Stimulated activated CD8-positive, alpha-beta memory T cell treated with anti-CD3 and anti-CD28 coated beads, Interleukin-7, amount 100 ng/mL, for 1 hour (primary cell): ENCODE measurements at places on chromosomes 12 and 14.

GRCh38 chr14:81062816-81063215, 107.4 kb downstream of the TSHR start:
- no peak for DNase-seq

- DNase-seq = no peak
These were observed 23.9 kb upstream of the CCDC63 start for GRCh38 chr12:110822821-110823415.

DNA sequence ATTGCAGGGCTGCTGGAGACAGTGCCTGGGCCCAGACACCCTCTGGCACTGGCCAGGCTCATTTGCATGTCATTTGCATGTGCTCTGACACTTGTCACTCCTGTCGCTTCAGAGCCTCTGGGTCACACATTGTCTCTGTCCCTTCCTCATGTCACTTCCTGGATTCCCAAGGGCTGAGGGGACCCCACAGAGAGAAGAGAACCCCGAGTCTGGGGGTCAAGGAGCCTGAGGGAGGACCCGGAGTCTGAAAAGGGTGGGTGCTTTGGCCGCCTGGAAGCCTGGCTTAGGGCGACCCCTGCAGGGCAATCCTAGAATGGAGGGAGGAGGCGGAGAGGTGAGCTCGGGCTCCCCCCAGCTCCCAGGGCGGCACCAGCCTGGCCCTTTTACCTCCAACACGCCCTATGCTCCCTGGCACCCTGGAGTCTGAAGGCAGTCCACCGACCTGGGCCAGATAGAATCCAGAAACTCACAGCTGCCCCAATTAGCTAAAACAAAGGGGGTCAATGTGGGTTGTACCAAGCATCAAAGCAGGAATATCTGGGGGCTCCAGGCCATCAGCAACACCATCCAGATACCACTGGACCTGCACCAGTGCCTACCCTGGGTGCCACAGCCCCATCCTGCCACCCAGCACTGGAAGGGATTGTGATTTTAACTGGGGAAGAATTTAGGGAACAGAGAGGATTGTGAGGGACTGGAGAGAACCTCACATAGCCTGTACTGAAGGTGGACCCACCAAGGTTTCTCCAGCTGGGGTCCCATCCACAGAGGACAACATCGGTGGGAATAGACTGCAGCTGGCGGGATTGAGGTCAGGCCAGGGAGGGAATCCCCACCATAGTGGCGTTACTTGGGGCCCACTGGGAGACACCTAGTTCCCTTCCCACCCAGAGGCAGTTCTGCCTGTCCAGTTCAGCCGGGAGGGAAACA, 21.8 kb upstream of the KRT78 start:
- peak; percentile 59 for DNase-seq

GRCh38 chr12:132003846-132004245, 54.1 kb downstream of the EP400 start:
- no peak for DNase-seq

- DNase-seq = no peak
These were observed 146.3 kb downstream of the LRIG3 start for GRCh38 chr12:58773986-58774385.

- no peak for DNase-seq
These were observed 35.4 kb upstream of the SPPL3 start for GRCh38 chr12:120939523-120939922.

- no peak for DNase-seq
These were observed 83.6 kb downstream of the ANO2 start for GRCh38 chr12:5861416-5861815.

- no peak for DNase-seq
These were observed 3.0 kb upstream of the HOXC13 start for GRCh38 chr12:53935383-53936341.

GRCh38 chr14:26993556-26993955, 395.7 kb upstream of the NOVA1 start:
- no peak for DNase-seq

DNA sequence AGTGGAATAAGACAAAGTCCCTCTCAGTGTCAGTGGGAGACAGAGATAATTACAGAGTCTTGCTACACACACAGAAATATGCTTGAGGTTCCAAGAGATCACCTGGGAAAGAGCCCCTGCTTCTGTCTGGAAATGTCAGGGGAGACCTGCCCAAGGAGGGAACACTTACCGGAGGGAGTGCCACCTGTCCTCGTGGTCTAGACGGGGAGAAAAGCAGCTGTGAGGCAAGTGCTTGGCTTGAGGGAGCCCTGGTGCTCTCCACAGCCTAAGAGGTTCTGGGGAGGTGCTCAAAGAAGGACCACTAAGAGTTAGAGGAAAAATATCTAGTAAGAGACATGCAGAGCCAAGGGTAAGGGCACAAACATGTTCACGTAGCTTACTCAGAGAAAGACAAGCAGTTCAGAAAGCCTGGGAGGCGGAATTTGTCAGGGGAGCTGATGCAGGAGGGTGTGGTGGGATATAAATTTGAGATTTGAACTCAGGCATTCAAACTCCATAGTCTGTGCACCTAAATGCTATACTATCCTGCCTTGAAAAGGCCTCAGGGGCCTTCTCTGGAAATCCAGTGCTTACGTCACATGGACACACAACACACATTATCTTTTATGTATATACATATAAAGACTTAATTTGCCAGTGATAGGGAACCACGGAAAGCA, 38.2 kb upstream of the GNPNAT1 start:
- DNase-seq = no peak

GRCh38 chr12:52156757-52157565, 34.9 kb downstream of the KRT80 start:
- DNase-seq = peak; percentile 32

GRCh38 chr14:59274991-59275391, 86.5 kb downstream of the DAAM1 start:
- no peak for DNase-seq

DNA sequence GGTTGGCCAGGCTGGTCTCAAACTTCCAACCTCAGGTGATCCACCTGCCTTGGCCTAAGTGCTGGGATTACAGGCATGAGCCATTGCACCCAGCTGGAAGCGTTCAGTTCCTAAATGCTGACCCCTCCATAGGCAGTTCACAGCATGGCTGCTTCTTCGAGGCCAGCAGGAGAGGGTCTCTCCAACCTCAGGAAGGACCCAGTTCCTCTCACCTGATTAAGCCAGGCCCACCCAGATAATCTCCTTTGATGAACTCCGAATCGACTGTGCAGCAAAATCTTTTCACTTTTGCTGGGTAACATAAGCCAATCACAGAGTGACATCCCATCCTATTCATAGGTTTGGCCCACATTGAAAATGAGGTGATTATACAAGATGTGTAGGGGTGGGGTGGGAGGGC, 165.1 kb downstream of the ADCK1 start:
- DNase-seq = no peak

GRCh38 chr12:129552996-129553750, 350.7 kb downstream of the TMEM132D start:
- no peak for DNase-seq

DNA sequence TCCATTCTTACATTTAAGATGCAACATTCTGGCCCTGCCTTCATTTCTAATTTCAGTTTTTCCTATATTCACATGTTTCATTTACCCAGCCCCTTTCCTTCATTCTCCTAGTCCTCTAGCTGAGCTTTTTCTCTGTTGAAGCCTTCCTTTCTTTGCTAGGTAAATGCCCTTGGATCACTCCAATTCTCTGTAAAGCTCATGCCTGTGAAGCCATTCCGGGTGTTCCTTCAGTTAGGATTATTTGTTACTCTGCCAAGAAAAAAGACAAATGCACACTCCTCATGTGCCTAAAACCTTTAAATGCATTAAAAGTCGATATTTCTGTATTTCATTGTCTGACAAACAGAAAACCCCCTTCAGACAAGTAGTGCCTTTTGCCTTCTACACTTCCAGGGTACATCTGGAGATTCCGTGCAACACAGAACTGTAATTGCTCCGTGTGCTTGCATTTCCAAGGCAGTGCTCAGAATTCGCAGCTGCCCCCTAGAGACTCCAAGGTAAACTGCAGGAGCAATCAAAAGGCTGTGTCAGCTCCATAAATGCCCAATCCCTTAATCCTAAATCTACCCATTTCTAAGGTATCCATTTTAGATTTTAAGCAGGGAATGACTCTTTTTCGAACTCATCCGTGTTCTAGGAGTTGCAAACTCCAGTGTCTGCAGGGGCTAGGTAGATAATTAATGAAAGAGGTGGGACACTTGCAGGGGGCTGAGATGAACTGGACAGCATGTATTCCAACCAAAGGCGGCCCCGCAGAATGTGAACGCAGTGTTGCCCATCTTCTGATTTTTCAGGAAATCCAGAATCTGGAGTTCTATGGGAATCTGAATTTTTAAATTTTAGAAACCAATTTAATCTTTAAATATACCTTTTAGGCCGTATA, 320.2 kb downstream of the GRIN2B start:
- no peak for DNase-seq
